ENCODE measurements at places on chromosomes 2 and 18. TPM values are rescaled to one million over a fixed set of nuclear protein-coding genes. Genes with fewer than 3 reads are reported as not detected.

DNA sequence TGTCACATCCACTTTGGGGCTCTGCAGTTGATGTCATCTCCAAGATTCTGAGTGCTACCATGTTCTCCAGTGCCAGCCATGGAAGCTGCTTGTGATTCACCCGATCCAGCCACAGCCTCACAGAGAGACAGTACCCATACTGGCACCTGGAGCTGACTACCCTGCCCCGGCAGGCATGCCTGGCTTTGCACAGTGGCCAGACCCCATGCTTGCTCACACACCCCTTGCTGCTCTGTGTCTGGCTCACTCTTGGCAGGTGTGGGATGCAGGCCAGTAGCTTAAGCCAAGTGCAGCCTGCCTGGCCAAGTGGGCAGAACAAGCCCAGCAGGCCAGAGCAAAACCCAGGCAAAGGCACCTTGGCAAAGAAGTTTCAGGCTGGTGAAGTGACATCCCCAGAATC is 828.4 kb upstream of the VRK2 start:
- DNase-seq: no peak

MBP gene
- total RNA-seq: 20.0 TPM

DNA sequence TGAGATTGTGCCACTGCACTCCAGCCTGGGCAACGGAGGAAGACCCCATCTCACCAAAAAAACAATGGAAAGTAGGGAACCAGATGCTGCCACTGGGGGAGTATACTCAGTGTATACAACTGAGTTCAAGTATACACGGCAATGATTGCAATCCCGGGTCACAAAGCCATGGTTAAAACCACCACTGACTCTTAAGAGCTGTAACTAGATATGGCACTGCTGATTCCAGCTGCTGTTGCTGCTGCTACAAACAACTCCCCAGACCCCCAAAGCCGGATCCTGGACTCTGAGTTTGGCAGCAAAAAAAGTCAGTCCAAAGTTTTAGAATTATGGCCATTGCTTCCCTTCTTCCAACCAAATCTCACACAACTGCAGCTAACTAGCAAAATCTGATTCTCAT is 43.7 kb upstream of the COX7A2L start:
- no peak for DNase-seq

DNA sequence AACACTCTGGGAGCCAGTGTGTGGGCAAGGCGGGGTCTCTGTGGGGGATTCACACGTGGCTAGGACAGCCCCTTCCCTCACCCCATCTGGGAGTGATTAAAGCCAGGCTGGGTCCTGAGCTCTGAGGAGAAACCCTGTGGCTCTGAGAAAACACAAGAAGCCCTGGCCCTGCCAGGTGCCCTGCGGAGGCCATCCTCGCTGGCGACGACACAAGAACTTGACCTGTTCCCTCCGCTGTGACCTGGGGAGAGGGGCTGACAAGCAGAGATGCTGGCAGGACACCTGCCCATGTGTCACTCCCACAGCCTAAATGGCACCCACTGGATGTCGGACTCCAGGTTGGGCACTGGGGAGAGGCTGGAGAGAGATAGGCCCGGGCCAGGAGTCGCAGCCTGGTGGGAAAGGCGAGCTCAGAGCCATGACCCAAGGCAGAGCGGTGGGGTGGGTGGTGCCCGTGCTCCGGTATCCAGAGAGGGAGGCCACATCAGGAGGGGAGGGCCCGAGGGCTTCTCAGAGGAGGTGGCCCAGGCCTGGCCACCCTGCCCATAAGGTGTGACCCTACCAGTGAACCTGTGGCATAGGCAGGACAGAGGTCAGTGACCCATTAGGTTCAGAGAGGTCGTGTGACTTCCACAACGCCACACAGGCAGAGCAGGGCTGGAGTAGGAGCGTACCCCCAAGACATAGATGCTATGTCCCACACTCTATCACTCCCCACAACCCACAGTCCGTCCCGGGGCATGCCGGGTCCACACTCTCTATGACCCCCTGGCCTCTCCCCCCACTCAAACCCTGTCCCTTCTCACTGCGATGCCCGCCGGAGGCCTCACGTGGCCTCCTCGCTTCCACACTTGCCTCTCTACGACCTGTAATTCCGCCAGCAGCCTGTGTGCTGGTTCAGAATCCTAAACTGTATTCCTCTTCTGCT is 59.4 kb upstream of the HPCAL1 start:
- DNase-seq: no peak

SIGLEC15 gene
- total RNA-seq: 1.2 TPM

VPS4B gene
- 51.3 TPM for total RNA-seq

FBXO48 gene
- total RNA-seq: 2.4 TPM

DNA sequence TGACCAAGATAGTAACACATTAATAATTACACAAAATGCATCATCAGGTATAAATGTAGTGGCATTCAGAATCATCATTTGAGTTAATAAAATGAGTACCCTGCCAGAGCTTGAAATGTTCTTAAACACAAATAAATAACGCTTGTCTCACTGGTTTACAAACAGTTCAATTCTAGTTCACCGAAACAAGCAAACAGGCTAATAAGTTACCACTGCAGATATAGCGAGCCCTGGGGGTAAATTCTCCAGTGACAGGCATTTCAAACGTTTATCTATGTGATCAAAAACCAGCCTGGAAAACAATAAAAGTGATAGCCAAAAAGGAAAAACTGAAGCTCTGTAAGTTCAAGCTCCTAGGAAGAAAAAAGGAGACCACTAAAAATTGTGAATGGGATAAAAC is 152.6 kb downstream of the THADA start:
- peak; percentile 43 for DNase-seq

DNA sequence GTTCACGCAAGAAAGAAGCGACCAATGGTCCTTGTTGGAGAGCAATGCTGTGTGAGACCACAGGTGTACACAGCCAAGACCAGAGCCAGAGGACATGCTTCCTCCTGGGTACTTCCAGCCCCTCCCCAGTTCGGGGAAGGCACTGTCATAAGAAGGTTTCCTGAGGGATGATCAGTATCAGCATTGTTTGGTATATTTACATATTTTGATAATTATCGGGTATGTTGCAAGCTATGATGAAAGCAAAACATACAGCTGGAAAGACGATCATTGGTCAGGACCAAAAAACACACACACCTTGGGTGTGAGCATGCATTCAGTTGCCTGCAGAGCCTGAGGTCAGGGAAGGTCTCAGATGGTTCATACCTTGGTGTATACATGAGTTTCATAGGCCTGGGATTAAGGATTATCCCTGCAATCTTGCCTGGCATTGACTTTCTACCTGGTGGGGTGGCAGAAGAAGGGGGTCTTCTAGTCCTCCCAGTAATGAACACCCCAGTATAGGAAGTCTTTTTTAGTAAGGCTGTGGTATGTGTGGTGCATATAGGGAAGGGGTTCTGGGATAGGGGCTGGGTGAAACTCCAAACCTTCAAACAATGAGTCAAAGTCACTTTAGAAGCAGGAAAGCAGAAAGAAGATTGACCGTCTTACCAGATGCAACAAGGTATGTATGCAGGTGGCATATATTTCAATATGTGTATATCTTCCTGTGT is 2.9 kb downstream of the SERPINB2 start:
- no peak for DNase-seq

DNA sequence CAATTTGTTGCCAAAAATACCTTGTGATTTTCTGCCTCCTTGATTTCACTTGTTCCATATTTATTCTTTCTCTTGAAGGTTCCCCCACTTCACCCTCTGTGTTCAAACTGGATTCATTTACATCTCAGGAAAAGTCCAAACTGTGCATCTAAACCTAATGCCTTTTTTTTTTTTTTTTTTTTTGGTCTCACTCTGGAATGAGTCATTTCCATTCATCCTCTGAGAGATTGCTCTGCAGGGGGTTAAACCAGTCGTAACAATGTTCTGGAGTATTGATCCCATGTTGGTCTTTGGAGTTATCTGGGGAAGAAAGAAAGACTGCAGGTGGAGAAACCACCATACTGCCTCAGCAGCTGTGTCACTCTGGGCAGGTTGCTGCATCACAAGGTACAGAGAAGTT is 119.7 kb downstream of the TACR1 start:
- DNase-seq: no peak

DNA sequence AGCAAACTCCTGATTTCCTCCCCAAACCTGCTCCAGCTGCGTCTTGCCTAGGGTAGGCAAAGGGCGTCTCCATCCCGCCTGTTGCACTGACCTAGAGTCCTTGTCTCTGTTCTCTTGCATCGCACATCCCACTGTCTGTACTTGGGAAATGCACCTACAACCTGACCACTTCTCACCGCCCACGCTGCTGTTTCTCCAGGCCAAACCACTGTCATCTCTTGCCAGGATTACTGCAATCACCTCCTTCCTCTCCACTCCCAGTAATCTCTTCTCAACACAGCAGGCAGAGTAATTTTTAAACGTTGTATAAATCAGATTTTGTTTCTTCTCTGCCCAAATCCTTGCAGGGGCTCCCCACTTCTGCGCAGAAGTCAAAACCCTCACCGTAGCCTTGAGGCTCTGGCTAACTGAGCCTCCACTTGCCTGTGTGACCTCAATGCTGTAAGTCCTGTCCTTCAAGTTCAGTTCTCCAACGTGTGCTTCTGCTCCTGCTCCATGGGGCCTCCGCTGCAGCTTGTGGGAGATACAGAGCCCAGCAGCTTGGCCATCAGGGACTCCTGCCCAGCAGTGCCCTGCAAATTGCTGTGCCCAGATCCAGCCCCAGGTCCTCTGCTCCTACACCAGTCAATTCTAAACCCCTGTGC is 27.7 kb upstream of the SEMA4C start:
- no peak for DNase-seq

DSC3 gene
- 86.9 TPM for total RNA-seq

KIF5C gene
- total RNA-seq: 4.3 TPM

GRCh38 chr18:79552140-79552631 is 127.4 kb upstream of the CTDP1 start:
- no peak for DNase-seq

OST4 gene
- total RNA-seq: 441 TPM

DNA sequence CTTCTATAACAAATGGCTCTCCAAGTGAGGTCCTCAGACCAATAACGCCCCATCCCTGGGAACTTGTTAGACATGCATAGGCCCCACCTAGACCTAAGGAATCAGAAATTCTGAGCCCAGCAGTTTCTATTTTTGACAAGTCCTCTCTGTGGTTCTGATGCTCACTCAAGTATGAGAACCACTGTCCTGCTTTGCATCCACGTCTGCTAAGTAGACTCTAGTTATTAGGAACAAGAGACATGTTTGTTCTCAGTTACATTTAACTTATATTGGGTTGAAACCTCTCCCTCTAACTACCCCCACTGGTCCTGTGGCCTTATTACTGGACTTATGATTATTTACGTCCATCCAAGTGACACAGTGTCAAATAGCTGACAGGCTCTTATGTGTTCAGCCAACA is 70.3 kb downstream of the TMEM17 start:
- DNase-seq: no peak

- DNase-seq: no peak
Measured at GRCh38 chr2:232871835-232872736, 2.0 kb downstream of the SNORC start.

DNA sequence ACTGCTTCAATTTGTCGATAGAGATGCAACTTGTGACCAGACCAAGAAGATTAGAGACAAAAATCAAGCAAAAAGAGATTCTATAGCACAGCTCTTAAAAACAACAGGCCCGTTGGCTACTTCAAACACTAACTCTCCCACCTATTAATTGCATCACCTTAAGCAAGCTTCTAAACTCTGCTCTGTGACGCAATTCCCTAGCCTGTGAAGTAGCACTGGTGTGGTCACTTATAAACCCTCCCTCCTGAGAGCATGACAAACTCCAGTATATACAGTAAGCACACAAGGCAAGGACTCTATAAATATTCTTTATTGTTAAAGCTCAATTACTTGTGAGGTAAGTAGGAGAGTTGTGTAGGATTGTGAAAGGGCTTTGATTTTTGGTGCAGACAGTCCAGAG is 72.3 kb downstream of the CMPK2 start:
- DNase-seq: peak; percentile 27

DNA sequence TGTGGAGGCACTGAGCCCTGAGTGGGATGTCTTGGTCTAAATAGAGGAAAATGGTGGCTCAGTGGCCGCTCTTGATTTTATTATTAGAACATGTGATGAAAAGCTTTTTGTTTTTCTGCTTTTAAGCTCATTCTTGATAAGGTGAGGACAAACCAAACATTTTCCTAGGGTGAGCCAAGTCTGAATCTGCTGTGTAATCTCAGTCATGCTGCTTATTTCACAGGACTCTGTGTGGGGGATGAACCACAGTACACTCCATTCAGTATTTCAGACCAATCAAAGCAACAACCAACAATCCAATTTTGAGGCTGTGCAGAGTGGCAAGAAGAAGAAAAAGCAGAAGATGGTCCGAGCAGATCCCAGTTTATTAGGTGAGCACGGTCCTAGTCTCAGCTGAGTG is 20.0 kb upstream of the SNORC start:
- DNase-seq: no peak

CRYGC gene
- total RNA-seq: not detected

COLEC12 gene
- 93.7 TPM for total RNA-seq

GRCh38 chr2:15677141-15677843 is 85.6 kb downstream of the DDX1 start:
- DNase-seq: peak; percentile 60

DNA sequence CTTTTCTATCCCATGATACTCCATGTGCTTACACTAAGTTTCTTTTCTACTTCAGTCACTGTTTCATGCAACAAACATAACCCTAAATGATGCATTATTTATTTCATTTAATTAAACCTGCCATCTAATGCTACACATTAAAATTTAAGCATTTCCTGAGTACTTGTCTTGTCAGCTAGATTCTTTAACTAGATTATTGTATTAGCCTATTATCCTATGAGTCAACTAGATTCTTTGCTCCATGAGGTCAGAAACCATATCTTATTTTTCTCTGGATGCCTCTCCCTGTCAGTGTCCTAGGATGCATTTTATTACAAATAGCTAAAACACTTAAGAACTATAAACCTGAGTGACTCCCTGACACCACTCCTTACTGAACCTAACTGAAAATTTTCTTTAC is 652.4 kb downstream of the SLC4A3 start:
- DNase-seq: peak; percentile 36

GRCh38 chr2:72145658-72146329 is 1.9 kb downstream of the CYP26B1 start:
- DNase-seq: no peak

DNA sequence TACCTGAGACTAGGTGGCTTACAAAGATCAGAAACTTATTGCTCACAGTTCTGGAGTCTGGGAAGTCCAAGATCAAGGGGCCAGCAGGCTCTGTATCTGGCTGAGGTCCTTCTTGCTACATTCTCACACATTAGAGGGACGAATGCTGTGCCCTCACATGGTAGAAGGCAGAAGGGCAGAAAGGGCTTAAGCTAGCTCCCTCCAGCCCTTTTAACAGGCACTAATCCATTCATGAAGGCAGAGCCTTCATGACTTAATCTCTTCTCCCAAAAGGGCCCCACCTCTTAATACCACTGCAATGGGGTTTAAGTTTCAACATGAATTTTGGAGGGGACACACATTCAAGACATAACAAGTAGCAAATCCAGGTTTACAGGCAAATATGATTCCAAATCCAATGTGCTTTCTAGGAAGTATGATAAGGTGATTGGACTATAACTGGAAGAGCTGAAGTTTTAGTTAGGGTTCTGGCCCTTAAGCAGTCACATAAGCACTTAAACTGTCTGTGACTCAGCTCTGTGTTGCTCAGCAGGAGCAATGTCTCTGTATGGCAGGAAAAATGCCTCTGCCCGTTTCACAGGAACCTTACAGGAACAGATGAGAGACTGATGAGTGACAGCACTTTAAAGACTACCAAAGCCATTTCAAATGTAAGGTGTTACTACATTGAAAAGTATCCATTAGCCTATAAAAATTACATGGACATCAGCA is 119.6 kb upstream of the PTPRM start:
- DNase-seq: no peak

Data from umbilical cord (tissue), 2 donors.